ENCODE measurements at places on chromosomes 13 and 19.

DNA sequence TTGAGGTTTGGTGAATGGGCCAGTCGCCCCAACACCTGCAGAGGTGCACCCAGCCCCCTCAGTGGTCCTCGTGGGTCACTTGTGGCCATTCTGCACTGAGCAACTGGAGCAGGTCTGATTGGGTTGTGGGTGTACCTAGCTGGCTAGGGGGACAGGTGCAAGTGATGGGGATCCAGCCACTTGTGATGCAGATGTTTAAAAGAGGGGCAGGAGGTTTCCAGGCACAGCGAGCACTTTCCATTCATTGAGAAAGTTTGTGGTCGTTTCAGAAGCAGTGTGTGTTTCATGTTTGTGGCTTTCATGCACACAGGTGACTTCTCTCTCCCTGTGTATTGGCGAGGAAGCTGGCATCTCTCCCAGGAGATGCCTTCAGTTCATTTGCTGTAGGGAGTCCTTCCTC lies 34.7 kb downstream of the TSSK6 start:
- DNase-seq: no peak

DNA sequence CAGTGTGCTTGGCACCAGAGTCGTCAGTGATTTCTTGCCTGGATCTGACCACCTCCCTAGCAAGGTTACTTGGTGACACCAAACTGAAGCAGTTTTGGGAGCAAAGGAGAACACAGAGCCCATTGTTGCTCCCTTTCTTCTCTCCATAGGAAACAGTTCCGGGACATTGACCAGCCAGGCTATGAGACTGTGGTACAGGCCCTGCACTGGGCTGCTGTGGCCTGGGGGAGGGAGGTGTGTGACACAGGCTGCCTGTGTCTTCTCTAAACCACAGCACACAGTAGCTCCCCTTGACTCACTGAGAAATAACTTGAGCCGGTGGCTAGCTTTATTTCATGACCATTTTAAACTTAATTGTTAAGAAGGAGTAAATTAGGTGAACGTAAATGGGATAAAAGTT lies 214.8 kb upstream of the UBL3 start:
- no peak for DNase-seq

- no peak for DNase-seq
These were observed 545 bp downstream of the NACC1 start for GRCh38 chr19:13118424-13119193.

DNA sequence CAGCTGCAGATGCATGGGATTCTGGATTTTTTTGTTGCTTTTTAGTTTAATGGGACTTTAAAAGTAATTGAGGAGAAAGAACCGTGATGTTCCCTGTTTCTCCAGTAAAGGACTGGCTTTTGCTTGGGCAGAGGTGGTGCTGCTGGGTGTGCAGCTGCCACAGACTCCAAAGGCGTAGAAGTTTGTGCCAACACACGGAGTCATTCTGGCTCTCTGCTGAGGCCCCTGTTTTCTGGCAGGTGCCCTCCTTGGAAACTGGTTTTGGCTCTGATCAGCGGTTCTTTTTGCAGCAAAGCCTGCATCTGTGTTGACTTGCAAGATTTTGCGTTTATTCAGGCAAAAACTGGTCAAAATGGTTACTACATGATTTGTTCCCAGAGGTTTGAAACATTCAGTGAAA lies 16.0 kb upstream of the QTRT1 start:
- DNase-seq: no peak

DNA sequence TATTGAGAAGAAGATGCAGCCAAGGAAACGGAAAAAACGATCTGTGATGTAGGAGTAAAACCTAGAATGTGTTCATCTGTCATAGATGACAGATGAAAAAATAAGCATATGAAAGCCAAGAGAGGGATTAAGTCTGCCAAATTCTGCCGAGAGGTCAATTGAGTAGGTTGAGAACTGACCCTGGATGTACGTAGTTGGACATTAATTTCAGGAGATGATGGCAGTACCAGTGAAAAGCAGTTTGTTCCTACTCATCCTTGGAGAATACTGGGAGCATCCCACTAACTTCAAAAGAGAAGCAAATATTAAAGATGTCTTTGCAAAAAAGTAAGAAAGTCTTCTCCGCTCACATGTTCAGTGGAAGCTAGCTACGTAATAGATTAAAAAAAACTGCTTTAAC lies 11.8 kb upstream of the FGF9 start:
- DNase-seq: no peak

GRCh38 chr19:41426952-41427646 lies at the start of gene B3GNT8:
B3GNT8 (minus strand) TSS chr19:41427374; CDS start chr19:41426778, 596 bp downstream.
- no peak for DNase-seq

All from cortex of kidney (tissue), 1 donor.